ENCODE measurements at places on chromosomes 2 and 18. TPM values are rescaled to one million over a fixed set of nuclear protein-coding genes. Genes with fewer than 3 reads are reported as not detected.
A peak's percentile ranks its signal among the peaks of the same experiment; 100 is the strongest.

DNA sequence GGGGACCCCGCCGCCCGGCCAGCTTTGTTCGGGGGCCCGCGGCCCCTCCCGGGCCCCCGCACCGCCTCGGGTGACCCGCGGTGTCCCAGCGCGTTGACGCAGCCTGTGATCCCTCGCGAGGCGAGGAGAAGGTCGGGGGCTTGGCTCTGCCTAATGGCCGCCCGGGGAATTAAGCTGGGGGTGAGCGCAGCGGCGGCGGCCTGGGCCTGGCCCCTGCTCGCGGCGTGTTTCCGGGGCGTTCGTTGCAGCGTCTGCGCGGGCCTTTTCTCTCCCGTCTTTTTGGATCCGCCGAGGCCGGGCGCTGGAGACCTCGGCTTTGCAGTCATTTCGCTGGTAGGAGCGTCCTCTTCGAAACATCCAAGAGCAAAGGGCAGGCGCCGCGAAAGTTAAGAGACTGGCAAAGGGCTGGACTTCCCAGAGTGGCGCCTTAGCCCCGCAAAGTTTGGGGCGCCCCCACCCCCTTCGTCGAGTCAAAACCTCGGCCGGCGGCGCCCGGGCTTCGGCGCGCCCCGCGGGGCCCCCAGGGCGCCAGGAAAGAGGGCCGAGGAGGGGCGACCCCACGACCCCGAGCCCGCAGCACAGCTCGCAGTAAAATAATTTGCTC lies 1.3 kb downstream of the SALL3 start:
- H3K36me3 ChIP-seq: no peaks in the 10 kb centered on the region
- peak overlapping the region; percentile 75 for H3K4me3 ChIP-seq
- H3K4me1 ChIP-seq: peaks cover 24% of the 10 kb centered on the region
- H3K27me3 ChIP-seq: peaks cover 35% of the 10 kb centered on the region
- no peak for DNase-seq

Gene ZEB2
- 0.13 TPM for total RNA-seq

- H3K4me3 ChIP-seq: no peak overlapping the region
- DNase-seq: no peak
- no peaks in the 10 kb centered on the region for H3K4me1 ChIP-seq
- H3K36me3 ChIP-seq: no peaks in the 10 kb centered on the region
- H3K27ac ChIP-seq: no peak overlapping the region
- H3K27me3 ChIP-seq: no peaks in the 10 kb centered on the region
These were observed 49.7 kb downstream of the CTAGE1 start for GRCh38 chr18:22368021-22368420.

Gene KCNG2
- 0.19 TPM for total RNA-seq

GRCh38 chr2:101729521-101730190 lies 32.1 kb downstream of the MAP4K4 start:
- H3K4me3 ChIP-seq: no peak overlapping the region
- no peak overlapping the region for H3K27ac ChIP-seq
- DNase-seq: no peak
- H3K4me1 ChIP-seq: peaks cover 9% of the 10 kb centered on the region
- no peaks in the 10 kb centered on the region for H3K27me3 ChIP-seq
- no peaks in the 10 kb centered on the region for H3K36me3 ChIP-seq

Gene C2orf80
- 1.3 TPM for total RNA-seq

- no peaks in the 10 kb centered on the region for H3K27me3 ChIP-seq
- H3K4me1 ChIP-seq: no peaks in the 10 kb centered on the region
- no peaks in the 10 kb centered on the region for H3K36me3 ChIP-seq
- H3K4me3 ChIP-seq: no peak overlapping the region
- no peak for DNase-seq
These were observed 1011.3 kb upstream of the CELF4 start for GRCh38 chr18:38576916-38577315.

DNA sequence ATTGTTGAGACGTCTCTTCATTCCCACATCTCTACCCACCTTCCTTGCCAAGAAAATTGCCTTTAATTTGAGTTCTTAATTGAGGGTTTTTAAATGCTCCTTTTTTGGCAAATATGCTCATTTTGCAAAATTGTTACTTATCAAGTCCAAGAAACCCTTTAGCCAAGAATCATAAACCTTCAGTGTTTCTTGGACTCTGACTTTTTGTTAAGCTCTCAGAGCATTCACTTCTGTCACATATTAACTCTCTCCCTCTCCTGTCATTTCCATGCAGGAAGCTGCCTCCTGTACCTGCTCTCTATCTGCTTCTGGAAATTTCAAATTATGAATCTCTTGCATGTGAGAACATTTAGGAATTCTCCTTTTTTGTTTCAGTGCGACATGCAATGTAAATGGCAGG lies 100.0 kb upstream of the PIEZO2 start:
- H3K27ac ChIP-seq: no peak overlapping the region
- no peaks in the 10 kb centered on the region for H3K36me3 ChIP-seq
- no peak for DNase-seq
- H3K4me3 ChIP-seq: no peak overlapping the region
- H3K4me1 ChIP-seq: no peaks in the 10 kb centered on the region

All from H1 (cell line).